ENCODE measurements at places on chromosomes 16 and 17. TPM values are rescaled to one million over a fixed set of nuclear protein-coding genes. Genes with fewer than 3 reads are reported as not detected.

SLC13A2 gene
- not detected for total RNA-seq

C16orf96 gene
- 0.08 TPM for total RNA-seq

CCDC200 gene
- total RNA-seq, result 0.40 TPM

TEX19 gene
- total RNA-seq, result not detected

KRT20 gene
- not detected for total RNA-seq

SP2 gene
- total RNA-seq, result 28.2 TPM

KRT12 gene
- not detected for total RNA-seq

FAM20A gene
- 0.42 TPM for total RNA-seq

SENP3 gene
- total RNA-seq, result 37.0 TPM

HYDIN gene
- total RNA-seq, result not detected

FSCN2 gene
- total RNA-seq, result 0.72 TPM

KRT31 gene
- total RNA-seq, result not detected

PIK3R6 gene
- 0.67 TPM for total RNA-seq

DNAH2 gene
- total RNA-seq, result not detected

CEMP1 gene
- total RNA-seq, result 0.23 TPM

CCL4L2 gene
- total RNA-seq, result 0.62 TPM

EIF5A gene
- 601 TPM for total RNA-seq

CCDC144A gene
- 9.9 TPM for total RNA-seq

TP53TG3C gene
- not detected for total RNA-seq

MT1E gene
- total RNA-seq, result 8.7 TPM

Data from T-helper 17 cell (primary cell).